ENCODE measurements at places on chromosomes 6 and 20.
A peak's percentile ranks its signal among the peaks of the same experiment; 100 is the strongest.

DNA sequence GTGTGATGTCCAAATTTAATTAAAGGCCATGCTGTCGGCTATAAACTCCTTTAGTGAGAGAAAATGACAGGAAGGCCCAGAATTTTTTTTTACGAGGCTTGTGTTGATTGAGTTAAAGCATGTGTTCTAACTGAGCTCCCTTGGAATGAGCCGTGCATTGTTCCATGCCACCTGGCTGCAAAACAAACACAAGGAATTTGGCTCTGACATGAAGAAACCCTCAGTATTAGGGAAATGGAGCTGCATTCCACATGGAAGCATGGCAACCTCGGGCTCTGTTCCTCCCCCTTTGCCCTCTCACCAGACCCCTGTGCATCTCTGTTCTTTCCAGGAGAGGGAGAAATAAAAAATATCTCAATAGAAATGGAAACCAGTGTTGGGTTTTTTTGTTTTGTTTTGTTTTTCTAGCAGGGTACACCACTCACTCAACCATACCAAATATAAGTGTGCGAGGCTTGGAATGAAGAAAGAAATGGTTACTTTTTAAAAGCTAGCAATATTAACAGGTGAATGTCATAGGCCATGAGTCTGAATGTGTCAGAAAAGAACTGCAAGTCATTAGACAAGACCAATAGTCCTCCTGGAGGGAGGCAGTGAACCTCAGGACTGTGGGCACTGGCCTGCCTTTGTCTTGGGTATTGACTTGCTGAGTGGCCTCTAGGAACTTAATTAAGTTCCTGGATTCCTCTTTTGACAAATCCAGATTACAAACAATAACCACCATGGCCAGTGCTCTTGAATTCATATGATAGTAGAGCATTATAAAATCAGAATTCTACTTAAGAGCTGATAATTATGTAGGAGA, 935.1 kb downstream of the KIF16B start:
- no peak for DNase-seq

GRCh38 chr20:17771206-17772004, 71.6 kb downstream of the BANF2 start:
- peak; percentile 42 for DNase-seq

- no peak for DNase-seq
These were observed 28.7 kb downstream of the RNF144B start for GRCh38 chr6:18415671-18416340.

DNA sequence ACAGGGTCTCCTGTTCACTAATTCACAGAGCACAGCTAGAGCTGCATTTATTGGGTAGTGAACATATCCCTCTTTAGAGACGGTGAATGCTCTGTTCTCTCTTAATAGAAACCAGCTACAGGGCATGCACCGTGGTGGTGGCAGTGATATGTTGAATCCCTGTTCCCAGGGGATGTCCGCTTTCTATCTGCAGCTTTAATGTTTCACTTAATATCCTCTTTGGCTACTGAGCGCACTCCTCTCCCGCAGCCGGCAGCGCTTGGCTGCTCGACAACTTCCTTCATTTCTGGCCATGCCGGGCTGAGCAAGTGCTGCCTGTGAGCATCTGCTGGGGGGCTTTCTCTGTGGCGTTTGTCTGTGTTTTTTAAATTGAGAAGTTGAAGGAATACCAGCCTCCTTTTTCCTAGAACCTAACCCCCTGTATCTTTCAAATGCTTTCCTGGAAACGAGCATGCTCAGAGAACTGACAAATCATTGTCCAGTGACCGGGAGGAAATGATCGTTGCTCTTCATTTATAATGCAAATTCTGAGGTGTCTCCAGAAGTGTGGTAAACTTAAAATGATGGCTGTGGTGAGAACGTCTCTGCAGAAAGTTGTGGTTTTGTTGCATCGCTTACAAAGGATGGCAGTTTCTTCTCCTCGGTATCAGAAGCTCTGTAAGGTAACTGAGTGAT, 297.9 kb downstream of the UTRN start:
- DNase-seq, result no peak

DNA sequence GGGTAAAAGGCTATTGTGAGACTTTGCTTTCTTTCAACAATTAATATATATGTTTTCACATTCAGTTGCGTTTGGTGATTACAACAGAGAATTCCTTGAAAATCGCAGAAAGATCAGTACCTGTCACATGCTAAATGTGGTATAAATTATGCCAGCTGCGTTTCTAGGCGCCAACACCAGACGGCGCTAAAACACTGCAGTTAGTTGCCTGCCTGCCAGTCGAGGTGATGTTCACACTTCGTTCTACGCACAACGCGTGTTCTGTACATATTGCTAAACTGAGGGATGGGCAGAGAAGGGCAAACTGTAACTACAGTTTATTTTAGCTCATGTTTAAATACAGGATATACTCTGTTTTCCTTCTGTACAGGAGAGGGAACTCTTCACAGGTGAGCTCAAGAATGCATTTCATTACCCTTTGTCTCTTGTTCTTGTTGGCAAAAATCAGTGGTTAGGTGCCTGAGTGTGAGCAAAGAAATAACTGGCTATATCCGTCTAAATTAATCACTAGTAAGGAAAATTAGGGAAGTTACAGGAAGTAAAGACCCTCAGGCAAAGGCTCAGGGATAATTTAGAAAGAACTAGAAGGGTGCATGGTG, 100.1 kb upstream of the RGS17 start:
- DNase-seq, result peak; percentile 75

- no peak for DNase-seq
These were observed 95.1 kb downstream of the KCNQ5 start for GRCh38 chr6:72716916-72717315.

- no peak for DNase-seq
These were observed 125.8 kb downstream of the VEGFA start for GRCh38 chr6:43895656-43896328.

DNA sequence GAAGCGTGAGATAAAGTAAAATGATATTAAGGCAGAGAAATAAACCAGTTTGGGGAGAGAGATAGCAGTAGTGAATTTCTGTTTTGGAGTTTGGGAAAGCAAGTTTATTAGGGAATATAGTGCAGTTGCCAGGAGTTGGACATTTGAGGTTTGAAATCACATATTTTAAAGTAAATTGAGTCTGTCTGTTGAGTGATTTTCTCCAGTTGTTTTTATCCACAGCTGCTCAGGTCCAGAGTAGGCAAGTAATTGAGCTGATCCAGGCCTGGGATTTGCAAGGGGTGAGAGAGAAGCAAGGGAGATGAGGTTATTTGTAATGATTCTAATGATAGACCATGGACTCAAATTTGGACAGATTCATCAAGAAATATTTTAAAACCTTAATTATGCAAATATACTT, 481.9 kb downstream of the UTRN start:
- no peak for DNase-seq

All from trophoblast cell (in vitro differentiated cells and primary cell).